Fibroblast of the aortic adventitia (primary cell): ENCODE measurements at places on chromosomes 2 and 18.

DNA sequence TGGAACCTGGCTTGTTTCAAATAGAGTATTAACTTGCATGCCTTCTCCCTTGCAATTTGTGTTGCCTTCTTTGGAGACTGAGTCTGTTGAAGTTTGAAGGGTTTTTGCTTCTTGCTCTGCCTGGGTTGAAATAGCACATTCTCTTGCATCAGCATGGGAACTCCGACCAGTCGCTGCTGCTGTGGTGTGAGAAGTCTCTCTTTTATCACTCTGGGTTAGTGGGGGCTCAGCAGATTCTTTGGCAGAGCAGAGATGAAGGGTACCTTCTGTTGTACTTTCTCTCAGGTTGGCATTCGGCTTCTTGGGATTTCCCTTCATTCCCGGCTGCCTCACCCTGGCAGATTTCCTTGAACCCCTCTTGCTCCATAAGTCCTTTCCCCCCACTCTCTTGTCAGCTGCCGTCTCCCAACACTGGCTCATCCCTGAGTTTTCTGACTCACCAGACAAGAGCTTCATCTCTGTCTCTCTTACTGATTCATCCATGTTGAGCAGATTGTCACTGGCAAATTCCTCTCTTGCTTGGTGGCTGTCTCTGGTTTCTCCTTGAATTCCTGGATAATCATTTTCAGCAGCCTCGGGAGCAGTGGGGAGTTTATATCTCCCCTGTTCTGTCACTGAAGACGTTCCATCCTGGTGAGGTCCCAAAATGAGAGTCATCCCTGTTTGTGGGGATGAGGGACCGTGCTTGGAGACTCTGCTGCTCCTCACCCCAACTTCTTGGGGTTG is 49.9 kb downstream of the ALPK2 start:
- peak; percentile 74 for DNase-seq

GRCh38 chr2:217920879-217921603 is 81.8 kb downstream of the TNS1 start:
- peak; percentile 56 for DNase-seq

DNA sequence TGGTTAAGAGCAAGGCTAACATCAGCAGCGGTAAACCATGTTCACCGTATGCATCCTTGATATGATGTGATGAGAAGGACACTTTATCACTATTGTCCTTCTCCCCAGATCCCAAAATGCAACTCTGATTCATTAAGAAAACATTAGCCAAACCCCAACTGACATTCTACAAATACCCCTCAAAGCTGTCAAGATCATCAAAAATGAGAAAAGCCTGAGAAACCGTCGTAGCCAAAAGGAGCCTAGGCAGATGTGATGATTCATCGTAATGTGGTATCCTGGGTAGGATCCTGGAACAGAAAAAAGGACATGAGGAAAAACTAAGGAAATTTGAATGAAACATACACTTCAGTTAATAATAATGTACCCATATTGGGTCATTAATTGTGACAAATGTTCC is 67.3 kb upstream of the ST6GAL2 start:
- no peak for DNase-seq

- no peak for DNase-seq
Observed at GRCh38 chr2:239370876-239371725, 29.7 kb downstream of the HDAC4 start.

DNA sequence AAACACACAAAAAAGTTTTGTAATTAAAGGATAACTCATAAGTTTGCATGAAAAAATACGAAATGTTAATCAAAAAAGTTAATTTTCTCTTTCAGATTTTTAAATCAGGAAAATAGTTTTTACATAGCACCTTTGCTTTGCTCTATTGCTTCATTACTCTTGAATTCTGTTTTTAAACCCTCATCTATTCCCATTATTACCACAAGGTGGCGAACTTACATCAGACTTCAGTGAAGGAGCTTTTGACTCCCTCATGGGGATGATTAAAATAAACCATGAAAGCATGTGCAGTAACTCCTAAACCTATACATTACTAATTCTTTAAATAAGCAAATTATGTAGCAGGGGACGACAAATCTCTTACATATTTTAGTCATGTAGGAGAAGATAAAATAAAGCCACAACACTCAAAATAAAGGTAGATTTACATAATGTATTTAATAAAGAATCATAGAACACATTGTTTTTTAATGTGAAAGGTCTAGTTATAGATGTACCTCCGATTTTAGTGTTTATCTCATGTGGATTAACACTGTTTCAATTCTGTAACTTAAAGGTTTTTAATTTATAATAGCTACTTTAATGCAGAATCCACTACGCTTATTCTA is 105.2 kb downstream of the NETO1 start:
- peak; percentile 74 for DNase-seq

DNA sequence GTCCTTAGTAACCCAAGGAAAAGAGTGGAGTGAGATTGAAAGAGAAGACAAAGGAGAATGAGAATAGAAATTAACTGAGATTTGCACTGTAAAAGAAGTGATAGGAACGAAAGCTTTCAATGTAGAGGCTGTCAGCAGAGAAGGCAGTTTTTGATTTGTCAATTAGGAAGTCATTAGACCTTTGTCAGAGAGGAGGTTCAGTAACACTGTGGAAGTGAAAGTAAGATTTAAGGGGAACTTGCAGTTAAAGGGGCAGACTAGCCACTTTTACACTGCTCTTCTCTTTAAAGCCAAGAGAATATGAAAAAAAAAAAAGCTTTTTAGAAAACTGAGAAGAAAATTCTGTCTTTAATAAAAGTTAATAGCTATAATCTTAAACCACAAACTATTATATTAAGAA is 11.5 kb upstream of the KYNU start:
- peak; percentile 37 for DNase-seq

GRCh38 chr2:158667586-158667985 is 127.5 kb upstream of the DAPL1 start:
- DNase-seq: peak; percentile 90

- no peak for DNase-seq
Observed at GRCh38 chr2:144270951-144271350, 249.0 kb downstream of the ZEB2 start.

GRCh38 chr2:120552800-120553481 is 182.7 kb upstream of the GLI2 start:
- DNase-seq: peak; percentile 44

DNA sequence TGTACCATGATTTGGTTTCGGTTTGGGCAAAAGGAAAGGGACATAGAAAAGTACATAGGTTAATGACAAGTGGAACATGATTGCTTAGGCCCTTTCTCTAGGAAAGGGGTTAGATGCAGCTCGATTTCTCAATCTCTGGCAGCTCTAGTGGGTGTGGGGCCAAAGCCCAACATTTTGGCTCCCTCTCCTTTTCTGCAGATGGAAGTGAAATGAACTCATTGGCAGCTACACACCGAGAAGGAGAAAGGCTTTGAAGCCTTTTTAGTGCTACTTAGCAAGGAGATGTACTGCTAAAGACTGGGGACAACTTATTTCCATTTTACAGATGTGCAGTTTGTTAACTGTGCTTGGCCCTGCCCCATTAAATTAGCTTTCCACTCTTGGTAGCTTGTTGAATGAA is 93.8 kb downstream of the LYPD6B start:
- no peak for DNase-seq

DNA sequence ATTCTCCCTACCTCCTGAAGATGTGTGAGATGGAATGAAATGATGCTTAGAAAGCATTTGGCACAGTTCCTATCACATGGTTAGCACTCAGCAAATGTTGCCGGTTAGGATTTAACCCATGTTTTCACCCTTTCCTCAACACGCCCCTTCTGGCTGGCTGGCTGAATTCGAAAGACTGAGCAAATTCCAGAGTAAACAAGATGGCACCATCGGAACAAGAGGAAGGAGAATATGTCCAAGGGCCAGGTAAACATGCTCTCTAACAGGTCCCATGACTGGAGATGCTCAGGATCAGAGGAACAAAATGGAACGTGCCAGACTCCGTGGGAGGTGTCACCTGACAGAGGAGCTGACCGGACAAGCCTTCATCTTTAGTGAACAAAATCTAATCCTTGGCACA is 145.6 kb downstream of the ANKRD44 start:
- DNase-seq: no peak

DNA sequence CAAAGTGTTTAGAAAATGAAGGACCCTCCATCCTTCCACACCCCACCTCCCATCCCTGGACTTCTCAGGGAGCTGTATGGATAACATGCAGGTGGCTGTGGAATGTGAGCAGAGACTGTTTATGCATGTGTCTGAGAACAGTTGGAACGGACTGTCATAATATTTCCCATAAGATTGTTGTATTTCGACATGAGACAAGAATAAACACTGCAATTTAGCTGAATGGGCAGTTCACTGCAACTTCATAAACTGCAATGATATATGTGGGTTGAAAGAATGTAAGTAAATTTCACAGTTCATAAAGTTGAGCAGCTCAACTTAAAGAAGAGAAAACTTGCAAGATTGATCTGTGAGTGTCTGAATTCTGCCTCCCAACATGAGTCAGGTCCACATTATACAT is 74.6 kb downstream of the MEP1B start:
- no peak for DNase-seq

GRCh38 chr2:9648821-9649220 is 18.0 kb upstream of the YWHAQ start:
- no peak for DNase-seq

DNA sequence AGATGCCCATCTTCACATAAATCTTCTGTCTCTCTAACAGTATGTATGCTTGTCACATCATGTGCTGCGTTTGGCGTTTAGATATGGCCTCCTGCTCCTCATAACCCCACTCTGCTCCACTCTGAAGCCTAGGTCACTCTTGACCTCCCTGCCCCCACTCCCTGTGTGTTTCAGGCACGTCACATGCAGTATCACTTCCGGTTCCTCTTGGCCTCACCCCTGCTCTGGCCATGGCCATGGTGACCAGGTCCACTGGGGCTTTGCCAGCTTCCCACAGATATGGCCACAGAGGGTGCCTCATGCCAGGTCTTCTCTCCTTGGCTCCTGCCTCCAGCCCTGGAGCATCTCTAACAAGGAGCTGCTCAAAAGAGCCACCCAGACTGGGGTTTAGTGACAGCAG is 160.0 kb downstream of the RNF152 start:
- DNase-seq: no peak

DNA sequence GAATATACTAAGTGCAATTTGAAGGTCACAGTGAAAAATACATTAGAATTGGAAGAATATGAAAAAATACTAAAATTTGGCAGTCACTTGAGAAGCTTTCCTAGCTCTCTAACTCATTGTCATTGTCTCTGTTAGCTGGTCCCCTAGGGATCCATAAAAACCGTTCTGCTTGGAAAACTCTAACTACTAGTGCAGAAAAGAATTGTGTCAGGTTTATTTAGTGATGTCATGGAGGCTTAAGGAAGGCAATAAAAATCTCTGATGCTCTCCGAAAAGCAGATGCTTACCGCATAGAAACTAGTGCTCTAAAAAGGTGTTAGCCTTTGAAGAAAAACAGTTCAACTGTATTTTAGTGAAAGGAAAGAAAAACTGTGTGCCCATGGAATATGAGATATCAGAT is 150.1 kb upstream of the DLGAP1 start:
- no peak for DNase-seq

GRCh38 chr2:109006971-109007370 is 18.0 kb upstream of the EDAR start:
- DNase-seq: no peak

DNA sequence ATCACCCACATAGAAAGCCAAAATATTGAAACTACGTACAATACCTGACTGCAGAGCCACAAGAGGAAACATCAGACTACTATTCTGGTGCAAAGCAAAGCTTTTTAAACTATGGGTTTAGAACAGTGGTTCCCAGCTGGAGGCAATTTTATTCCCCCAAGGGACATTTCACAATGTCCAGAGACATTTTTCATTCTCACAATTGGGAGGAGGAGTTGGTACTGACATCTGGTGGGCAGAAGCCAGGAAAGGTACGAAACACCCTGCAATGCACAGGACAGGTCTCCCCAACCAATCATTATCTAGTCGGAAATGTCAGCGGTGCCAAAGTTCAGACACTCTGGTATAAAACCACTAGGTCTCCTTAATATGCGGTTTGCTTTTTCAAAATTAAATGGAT is 88.4 kb upstream of the ARL5A start:
- no peak for DNase-seq

GRCh38 chr2:137983581-137983980 is 19.3 kb downstream of the HNMT start:
- no peak for DNase-seq

DNA sequence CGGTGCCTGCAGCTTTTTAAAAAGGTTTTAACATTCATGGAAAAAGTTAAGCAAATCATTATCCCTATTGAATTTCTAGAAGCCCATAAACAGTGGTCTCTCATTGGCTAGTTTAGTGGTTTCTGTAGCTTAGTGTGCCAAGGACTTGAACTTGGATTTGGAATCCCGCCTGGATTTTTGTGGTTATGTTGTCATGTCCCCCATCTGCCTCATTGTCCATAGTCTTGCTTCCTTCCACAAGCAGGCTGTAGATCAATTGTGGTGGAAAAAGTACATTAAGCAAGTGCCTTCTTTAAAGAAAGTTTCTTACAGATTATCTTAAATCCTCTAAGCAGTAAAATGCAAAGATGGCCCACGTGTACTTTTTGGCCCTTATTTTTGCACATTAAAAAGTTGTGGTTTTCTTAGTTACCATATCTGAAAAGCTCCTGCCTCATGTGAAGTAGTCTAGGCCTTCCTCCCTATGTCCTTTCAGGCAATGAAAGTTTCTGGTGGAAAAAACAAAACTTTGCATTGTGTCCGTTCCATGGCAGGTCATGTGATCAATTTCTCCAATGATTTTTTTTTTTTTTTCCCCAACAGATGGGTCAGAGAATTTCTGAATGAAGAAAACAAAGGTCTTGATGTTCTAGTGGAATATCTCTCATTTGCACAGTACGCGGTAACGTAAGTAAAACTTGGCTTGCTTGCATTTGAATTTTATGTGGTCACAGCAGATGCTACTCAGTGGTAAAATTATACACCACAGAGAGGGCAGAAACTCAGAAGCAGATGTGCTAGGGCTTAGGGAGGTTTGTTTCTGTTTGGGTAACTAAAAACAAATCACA is 158.9 kb downstream of the PRPF40A start:
- peak; percentile 89 for DNase-seq

DNA sequence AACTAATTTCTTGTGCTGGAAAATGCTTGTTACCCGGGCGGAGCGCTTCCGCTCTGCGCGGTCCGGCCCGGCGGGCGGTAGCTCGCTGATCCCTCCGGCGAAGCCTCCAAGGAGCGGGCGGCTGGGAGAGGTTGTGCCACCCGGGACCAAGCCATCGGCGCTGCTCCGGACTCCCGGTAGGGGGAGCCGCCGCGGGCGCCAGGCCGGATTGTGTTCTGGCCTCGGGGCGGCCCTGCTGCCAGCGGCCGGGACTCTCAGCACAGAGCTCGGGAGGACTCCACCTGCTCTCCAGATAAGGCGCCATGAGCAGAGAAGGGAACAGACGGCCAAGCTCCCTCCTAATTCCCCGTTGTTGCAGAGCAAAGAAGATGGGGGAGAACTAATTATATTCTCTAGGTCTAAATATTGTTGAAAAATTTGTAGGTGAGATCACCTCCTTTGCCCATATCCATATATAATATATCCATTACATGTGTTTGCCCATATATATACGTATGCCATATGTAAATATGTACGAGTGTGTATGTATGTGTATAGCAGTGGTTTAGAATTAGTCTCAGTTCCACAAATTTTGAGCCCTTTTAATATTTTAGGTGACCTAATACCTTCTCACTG is 13.8 kb upstream of the SATB2 start:
- peak; percentile 55 for DNase-seq

- DNase-seq: peak; percentile 78
Observed at GRCh38 chr2:191318729-191319078, 73.5 kb downstream of the MYO1B start.

GRCh38 chr18:25289001-25289631 is 62.9 kb downstream of the ZNF521 start:
- peak; percentile 94 for DNase-seq

GRCh38 chr2:77602771-77603170 is 80.6 kb upstream of the LRRTM4 start:
- no peak for DNase-seq

- peak; percentile 81 for DNase-seq
Observed at GRCh38 chr2:46171411-46171953, 125.7 kb upstream of the EPAS1 start.
